Effector CD4-positive, alpha-beta T cell (primary cell): ENCODE measurements at places on chromosomes 12 and 14.
A peak's percentile ranks its signal among the peaks of the same experiment; 100 is the strongest.

GRCh38 chr12:3656946-3657622, 95.8 kb downstream of the CRACR2A start:
- DNase-seq = no peak

DNA sequence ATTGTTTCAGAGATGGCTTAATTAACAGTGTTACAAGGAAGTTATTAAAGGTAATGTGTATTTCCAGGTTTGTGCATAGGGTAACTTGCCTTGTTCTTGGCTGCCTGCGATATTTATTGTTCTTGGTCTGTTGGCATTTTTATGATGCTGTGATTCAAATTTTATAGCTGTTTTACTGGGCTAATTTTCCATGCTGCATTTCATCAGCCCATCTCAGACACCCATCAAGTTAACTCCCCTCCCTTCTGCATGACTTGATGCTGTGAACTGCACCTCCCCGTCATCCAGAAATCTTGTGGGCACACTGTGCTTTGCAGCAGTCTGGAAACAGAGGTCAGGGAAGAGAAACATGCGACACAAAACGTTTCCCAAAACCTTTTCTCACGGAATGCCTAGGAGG, 1049.2 kb downstream of the AACS start:
- no peak for DNase-seq

DNA sequence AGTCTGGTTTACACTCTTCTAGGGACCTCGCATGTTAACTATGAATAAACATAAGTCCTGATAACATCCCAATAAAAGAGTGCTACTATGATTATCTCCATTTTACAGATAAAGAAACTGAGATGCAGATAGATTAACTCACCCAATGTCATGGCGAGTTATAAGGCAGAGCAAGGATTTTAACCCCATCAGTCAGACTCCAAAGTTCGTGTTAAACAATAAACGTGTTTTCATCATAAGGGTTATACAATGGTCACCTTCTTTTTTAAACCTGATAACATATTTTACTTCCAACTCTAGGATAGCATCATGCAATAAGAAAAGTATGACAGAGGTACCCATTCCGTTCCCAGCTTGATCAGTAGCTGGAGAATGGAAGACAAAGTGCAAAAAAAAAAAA, 1.2 kb downstream of the AREL1 start:
- no peak for DNase-seq

DNA sequence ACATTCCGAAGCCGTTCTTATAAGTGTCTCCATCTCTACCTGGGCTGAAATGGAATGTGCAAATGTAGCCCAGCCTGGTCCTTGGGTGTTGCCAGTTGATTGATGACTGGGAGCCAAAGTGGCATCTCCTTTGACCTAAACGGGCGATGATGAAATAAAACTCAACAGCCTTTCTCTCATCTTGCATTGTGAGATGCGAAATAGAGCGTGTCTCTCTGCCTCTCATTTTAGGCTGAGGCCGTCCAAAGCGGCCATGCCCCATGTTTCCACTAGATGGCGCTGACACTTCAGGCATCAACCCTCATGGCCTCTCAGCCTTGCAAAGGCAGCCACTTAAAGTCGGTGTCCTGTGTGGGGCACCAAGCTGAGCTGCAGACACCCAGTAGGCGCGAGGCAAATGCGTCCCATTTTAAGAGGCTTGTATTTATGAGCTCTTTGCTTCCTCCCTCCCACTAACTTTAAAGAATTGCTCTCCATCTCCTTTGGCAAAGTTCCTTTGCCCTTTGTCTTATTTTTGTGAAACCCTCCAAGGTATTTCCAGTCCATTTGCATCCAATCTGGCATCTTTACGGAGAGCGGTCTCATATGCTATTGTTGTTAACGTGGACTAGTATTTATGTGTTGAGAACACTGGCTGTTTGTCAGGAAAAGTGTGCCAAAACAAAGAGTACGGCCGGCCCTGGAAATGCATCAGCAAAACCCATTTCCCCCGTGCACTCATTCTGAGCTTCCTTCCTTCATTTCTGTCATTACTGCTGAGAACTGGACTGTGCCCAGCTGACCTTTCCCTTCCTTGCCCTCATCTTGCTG, 25.0 kb downstream of the GPRC5A start:
- peak; percentile 79 for DNase-seq

- DNase-seq = no peak
Observed at GRCh38 chr12:74412606-74413230, 124.9 kb upstream of the ATXN7L3B start.

DNA sequence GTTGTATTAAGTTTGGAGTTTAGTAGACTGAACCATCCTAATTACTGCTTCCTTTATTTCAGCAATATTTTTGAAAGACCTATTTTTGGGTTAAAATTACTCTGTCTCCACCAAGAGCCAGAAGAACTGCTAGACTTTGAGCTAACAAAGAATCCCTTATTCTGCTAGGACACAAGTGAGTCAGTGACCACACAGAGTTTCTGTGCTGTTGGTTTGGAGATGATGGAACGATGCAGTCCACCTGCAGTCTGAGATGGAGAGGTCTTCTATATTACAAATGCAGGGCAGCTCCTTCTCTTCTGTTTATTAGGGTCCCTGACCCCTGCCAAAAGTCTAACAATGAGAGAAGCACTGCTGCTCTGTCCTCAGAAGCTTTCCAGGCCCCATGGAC, 6.7 kb upstream of the STXBP6 start:
- DNase-seq = no peak

DNA sequence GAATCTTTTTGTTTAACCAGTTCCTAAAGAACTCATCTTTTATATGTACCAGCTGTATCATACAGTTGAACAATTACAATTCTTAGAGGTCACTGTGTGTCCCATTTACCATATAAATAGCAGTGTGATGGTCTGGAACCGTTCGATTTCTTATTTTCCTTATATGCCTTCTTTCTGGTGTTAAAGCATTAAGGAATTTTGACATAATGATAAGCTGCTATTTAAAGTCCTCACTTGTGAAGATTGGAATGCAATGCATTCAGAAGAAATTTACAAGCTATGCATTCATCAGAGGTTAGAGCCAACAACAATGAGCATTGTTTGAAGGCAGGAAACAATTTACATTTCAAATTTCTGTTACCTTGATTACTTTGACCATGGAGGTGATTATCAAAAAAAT, 80.0 kb upstream of the PRICKLE1 start:
- no peak for DNase-seq

DNA sequence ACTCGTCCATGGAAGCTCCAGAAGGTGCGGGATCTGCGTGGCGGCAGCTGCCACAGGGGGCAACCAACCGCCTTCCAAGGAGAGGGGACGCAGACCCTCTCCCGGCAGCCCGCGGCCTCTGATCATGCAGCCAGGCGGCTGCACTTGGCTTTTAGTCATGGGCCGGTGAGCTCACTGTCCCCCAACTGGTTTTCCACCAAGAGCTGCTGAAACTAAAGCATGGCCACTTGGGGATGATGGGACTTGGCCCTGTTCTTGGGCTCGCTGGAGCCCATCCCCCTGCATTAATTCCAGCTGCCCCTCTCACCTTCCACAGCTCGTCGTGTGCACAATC, 39.1 kb downstream of the CCDC85C start:
- DNase-seq = no peak
